Activated CD4-positive, alpha-beta T cell treated with anti-CD3 and anti-CD28 coated beads for 4 hours (primary cell): ENCODE measurements at places on chromosomes 2 and 18.

- DNase-seq = no peak
Observed at GRCh38 chr2:218858671-218859555, 692 bp upstream of the WNT6 start.

GRCh38 chr2:25341753-25342371 is at the start of gene DNMT3A:
Gene DNMT3A (minus strand): TSS chr2:25341925. CDS start chr2:25313984, 27,941 bp downstream.
- peak; percentile 70 for DNase-seq

DNA sequence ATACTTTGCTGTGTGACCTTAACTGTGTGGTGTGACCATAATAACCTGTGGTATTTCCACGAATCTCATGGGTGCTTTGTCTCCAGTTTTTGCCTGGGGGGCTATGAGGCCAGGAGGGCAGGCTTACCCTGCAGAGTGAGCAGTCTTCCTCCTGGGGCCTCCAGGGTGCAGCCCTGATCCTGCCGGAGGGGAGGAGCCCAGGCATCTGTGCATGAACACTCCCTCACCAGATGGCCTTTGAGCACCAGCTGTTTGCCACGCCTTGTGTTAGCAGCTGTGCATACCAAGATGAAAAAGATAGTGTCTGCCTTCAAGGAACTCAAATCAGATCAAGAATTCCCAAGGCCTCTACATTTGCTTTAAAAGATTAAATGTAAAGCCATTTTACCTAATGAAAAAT is 75.0 kb upstream of the RBM44 start:
- DNase-seq = no peak

DNA sequence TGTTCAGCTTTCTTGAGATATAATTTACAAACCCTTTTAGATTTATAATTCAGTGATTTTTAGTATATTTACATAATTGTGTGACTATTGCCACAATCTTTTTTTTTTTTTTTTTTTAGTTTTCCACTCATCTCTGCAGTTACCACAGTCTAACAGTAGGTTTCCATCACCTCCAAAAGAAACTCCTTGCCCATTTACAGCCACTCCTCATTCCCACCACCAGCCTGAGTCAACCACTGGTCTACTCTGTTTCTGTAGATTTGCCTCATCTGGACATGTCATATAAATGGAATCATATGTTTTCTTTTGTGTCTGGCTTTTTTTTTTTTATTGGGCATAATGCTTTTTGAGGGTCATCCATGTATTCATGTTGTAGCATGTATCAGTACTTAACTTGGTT is 16.1 kb downstream of the MTX2 start:
- DNase-seq = no peak

DNA sequence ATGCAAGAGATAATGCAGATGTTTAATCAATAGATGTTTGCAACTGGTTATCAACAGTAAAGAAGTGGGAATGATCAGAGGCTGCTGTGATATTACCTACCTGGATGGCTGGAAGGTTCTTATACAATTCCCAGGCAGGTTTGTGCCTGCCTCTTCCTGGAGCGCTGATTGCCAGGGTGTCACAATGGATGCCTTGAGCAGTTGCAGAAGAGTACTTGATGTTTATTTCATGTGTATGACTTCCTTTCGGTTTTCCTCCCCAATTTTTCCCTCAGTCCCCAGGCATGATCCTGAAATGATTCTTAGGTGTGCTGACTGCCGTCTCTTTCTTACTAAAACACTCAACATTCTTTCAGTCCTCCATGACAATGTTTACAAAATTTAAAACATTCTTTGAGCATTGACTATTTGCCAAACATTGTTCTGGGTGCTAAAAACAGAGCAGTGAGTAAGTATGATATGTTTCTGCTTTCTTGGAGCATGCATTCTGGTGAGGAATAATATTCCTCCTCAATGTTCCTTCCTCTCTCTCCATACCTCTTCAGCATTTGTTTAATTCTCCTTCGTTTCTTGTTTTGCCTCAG is 416.6 kb upstream of the TRIB2 start:
- DNase-seq = no peak

DNA sequence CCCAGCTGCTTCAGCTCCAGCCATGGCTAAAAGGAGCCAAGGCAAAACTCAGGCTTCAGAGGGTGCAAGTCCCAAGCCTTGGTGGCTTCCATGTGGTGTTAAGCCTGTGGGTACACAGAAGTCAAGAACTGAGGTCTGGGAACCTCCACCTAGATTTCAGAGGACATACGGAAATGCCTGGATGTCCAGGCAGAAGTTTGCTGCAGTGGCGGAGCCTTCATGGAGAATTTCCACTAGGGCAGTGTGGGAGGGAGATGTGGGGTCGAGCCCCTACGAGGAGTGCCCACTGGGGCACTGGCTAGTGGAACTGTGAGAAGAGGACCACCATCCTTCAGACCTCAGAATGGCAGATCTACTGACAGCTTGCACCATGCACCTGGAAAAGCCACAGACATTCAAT is 76.1 kb upstream of the KCTD1 start:
- DNase-seq = no peak
